Stimulated activated CD4-positive, alpha-beta T cell treated with anti-CD3 and anti-CD28 coated beads, Interleukin-4, amount 100 ng/mL, for 1 hour (primary cell): ENCODE measurements at places on chromosomes 7 and 10.

DNA sequence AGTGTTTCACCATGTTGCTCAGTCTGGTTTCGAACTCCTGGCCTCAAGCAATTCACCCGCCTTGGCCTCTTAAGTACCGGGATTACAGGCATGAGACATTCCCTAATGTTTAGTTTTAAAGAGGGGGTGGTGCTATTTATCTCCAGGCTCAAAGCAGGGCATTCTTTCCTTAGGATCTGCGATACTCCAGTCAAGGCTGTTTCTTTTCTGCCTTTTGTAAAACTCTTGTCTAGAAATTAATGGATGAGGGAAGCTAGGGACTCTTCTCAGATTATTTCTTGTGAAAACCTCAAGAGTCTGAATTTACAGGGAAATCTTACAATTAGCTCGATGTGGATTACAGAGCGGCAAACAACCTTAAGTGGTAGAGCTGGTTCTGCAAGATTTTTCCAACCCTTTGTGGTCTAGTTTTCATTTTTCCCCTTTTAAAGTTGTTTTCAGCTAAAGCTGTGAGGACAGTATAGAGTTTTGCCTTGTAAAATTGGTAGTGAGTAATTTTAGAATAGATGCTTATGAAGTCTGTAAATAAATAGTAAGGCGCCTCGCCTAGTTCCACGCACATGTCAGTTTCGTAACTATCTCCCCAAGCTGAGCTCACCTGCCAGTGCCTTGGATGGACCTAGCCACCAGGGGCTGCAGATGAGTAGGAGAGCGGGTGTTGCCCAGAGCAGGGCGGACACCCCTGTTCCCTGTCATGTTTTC, 53.1 kb downstream of the CUX1 start:
- DNase-seq: no peak

DNA sequence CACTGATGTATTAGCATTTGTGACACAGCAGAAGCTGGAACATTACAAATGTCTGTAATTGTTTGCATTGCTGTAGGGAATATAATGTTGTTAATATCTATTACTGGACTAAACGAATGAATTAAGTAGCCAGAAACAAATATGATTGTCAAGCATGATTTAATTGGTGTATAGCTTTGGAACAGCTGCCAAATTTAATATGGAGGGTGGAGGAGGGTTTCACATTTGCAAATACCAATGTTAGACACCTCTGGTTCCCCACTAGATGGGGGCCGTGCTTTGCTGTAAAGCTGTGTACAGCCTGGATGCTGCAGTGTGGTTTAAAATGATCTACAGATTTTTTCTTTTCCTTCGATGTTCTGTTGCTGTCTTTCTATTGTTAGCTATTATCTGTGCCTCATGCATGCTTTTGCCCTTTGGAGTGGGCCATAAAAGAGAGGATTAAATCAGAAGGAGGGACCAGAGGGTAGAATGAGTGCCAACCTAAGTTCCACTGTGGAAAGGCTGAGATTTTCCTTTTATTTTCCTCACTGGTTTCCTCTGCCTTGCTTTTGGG, 23.1 kb downstream of the DNAJB9 start:
- no peak for DNase-seq

DNA sequence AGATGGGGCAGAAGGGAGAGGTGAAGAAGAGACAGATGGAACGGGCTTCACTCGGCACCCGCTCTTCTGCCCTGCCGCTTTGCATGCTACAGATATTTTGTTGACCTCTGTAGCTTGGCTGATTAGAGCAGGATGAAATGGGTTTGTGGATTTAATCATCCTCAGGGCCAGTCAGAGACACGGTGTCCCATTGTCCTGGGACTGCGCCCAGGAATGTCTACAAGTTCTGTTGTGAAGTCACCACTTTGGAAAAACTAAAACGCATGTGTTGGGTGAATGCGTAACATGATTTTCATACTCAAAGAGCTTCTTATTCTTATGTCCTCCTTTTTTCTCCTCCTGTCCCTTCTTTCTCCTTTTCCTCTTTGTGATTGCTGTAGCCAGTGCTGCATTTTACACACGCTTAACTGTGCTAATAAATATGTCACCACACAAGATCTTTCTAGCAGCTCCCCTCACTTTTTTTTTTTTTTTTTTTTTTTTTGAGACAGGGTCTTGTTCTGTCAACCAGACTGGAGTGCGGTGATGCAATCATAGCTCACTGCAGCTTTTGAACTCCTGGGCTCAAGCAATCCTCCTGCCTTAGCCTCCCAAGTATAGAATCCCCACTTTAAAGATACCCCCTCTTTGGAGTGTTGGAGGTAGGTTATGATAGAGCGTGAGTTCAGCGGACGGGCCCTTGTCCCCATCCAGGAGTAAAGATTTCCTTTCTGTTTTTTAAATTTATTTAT, 3.4 kb downstream of the CPA4 start:
- DNase-seq: no peak

- DNase-seq: no peak
Observed at GRCh38 chr7:149766135-149766675, 7.2 kb downstream of the ZNF467 start.

GRCh38 chr10:60784641-60785040, 6.4 kb downstream of the CDK1 start:
- no peak for DNase-seq

DNA sequence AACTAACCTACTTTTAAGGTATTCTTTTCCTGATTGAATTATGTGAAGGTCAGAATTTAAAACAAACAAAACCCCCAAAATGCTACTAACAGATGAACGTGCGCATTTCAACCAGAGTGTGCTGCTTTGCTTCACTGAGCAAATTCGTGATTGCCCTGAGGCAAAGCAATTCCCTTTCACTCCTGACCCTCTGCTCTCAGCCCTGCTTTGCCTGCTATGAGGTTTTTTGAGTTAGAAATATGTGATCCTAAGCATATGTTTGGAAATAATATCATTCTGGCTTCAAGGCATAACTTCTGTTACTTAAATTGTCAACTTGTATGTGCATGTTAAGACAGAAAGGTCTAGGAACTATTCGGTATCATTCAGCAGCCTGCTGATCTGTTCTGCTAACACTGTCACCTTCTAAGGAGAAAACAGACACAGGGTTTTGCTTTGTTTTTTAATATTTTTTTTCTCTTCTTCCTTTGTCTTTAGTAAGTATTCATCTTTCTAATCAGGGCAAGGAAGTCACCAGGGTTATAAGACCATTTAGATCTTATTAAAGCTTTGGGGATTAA, 124.2 kb downstream of the GNAT3 start:
- DNase-seq: no peak

DNA sequence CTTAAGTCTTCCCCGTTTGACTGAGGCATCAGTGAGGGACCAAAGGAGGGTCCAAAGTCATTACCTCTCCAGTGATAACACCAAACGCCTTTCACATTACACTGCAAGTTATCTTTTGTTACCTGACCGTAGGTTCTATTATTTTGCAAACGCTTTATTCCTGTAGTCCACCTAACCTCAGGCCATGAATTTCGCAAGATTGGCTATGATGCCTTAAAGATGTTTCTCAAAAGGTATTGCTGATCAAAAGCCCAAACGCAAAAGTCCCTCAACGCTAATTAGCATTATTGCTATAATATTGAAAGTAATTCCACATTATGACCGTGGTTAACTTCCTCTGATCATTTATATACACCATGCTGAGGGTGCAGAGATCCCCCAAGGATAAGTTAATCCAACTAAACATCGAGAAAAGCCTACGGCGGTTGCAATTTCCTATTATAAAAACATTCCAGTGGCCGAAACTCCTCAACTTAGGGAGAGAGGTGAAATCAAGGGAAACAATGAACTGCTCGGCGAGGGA, 649 bp downstream of the DNA2 start:
- no peak for DNase-seq

DNA sequence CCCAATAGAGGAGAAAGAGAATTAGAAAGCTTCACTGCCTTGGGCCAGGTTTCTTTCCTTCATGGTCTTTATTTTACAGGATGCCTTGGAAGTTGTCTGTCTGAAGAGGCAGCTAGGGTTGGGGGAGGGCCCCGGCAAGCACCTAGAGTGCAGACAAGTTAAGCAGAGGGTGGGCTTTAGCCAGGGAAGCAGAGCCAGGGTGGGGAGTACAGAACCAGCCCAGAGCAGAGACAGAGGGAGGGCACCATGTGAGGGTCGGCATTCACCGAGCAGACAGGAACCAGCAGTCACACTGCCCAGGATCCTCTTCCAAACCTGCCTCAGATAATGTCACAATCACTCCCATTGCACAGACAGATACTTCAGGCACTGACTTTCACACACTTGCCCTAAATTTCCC, 75.9 kb downstream of the ADARB2 start:
- no peak for DNase-seq

DNA sequence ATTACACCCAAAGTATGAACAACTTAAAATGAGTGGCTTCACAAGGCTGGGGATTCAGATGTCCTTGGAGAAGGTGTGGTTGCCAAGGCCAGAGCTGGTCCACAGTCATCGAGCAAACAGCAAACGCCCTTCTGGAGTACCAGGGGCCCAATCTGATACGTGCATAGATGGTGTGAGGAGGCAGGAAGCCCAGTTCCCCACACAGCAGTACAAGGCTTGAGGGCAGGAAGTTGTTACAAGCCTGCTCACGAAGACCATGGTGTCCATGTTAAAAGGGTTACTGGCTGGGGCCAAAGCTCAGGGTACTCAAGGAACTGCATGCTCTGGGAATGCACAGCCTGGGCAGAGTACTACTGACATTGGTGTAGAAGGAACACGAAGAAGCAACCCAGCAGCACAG, 4.6 kb upstream of the ANKRD26 start:
- DNase-seq: no peak

- DNase-seq: no peak
Observed at GRCh38 chr7:26346611-26347203, 55.0 kb downstream of the SNX10 start.

DNA sequence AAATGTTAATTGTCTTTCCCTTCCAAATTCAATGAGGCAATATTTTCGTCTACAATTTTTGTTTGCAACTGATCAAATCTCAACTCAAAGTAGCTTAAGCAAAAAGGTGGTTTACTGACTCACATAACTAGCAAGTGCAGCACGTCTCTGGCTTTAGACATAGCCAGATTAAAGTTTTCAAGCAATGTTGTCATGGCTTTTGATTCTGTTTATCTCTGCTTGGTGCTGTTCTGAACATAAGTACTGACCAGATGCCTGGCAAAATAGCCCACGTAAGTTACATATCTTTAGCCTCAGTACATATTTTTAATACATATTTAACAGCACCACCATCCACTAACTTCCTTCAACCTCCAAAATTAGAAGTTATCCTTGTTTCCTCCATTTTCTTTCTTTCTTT, 877.9 kb downstream of the KCNMA1 start:
- DNase-seq: no peak

GRCh38 chr10:113058523-113059370, 108.7 kb downstream of the TCF7L2 start:
- DNase-seq: no peak

GRCh38 chr7:98102170-98102569, 4.5 kb upstream of the LMTK2 start:
- DNase-seq: no peak

- no peak for DNase-seq
Observed at GRCh38 chr7:95334447-95334846, 10.1 kb upstream of the PON1 start.

GRCh38 chr10:79248341-79249185, 98.7 kb upstream of the PPIF start:
- DNase-seq: no peak

GRCh38 chr10:112766636-112767035, 183.4 kb upstream of the TCF7L2 start:
- DNase-seq: no peak

DNA sequence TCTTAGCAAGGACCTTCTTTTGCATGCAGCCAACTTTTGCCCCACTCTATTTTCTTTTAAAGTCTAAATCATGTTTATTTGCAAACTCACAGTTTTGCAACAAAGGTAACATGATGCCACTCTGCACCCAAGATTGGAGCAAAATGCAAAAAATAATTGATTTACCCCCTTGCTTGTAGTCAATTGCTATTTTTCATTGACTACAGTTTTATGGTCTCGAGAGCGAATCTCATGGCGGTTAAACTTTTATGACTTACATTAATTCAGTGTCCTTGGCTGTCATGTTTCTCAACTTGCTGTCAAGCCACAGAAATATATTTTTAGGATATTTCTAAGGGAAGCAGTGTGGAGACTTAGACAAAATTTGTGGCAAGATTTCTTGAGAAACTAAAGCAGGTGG, 110.0 kb upstream of the JCAD start:
- DNase-seq: no peak

- no peak for DNase-seq
Observed at GRCh38 chr10:69766161-69766910, 35.4 kb upstream of the COL13A1 start.

GRCh38 chr10:110709444-110709828, 65.3 kb downstream of the RBM20 start:
- DNase-seq: no peak

GRCh38 chr10:5895804-5896203, 5.8 kb downstream of the FBH1 start:
- DNase-seq: no peak

DNA sequence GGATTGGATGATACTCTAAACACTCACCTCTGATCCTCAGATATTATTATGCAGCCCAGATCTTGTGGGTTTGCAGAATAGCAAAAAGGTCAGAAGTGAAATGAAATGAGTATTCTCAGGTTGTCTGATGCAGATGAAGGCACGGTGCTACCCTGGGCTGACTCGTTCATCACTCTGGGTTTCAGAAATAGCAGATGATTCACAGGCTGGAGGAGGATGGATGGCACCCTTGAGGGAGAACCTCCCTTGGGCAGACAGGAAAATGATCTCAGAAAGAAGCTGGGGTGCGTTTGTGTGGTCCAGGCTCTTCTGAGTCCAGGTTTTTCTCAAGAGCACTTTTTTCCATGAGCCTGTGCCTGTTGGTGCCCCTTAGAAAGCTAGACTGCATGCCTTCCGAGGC, 515.8 kb upstream of the MKI67 start:
- no peak for DNase-seq

DNA sequence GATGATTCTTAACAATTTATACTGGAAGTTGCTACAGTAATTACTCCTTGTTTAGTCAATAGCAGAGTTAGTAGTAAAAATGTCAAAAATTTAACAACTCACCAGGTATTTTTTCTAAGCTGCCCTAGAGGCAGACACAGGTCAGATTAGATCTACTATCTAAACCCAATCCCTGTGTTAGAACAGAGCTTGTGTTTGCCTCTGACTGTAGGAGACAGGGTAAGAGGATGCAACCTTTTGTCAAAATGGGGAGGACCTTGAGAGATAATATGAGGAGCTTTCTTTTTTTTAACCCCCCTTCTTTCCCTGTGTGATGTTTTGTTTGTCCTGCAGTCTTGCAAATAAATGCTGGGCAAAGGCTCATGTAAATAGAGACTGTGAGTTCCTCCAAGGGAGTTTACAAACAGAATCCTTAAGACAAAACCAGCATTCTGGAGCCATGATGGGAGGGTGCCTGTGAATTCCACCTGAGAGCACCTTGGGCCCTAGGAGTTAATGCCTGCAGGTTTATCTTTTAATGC, 353.1 kb downstream of the GATA3 start:
- DNase-seq: no peak

DNA sequence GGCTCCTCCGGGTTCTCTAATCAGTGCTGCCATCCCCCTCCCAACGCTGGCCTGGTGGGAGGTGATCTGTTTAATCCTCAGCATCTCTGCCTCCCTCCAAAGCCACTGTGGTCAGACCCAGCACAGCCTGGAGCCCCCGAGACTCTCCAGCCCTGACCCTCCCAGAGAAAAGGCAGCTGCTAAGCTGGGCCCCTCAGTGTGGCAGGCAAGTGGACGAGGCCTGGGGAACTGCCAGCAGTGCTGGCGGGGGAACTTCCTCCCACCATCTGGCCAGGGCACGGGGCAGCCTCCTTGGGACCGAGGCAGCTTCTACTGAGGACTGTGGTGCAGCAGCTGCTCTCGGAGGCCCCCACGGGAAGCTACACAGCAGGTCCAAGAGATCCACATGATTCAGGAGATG, 51.1 kb downstream of the DPYSL4 start:
- DNase-seq: no peak
